ENCODE measurements at places on chromosomes 4 and X.

DNA sequence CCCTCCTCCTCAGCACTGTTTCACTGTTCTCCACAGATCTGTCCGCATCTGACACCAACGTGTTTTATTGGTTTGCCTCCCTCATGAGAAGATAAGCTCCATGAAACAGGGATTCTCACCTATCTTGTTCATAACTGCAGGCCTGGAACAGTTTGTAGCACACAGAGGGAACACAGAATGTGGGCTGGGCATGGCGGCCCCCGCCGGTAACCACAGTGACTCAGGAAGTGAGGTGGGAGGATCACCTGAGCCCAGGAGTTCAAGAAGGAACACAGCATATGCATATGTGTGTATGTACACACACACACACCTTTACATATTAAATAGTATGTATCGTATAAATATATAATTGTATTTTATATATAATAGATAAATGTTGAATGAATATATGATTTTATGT is 168.6 kb downstream of the AFAP1 start:
- DNase-seq: no peak

DNA sequence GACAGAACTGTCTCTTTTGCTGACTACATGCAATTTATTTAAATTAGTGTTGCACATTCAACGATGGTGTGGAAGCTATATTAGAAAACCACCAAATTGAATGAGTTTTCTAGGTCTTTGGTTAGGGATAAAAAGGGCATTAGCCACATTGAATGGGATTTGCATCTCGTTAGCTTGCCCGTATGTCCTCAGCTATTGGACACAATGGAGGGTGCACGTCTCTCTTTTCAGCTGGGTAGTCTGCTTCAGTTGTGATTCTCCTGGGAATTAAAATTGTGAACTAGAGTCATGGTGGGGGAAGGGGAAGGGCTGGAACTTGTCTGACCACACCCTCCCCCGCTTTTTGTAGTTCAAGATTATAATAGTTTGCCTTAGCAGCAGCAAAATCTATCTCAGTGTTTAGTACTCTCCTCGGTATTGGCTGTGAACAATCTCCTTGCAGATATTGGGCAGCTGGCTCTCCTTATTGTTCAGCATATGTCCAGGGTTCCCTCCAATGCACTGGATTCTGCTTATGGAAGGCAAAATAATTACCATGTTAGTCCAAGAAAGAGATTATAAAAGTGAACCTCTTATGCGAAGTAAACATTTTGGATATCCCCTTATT is 23.3 kb downstream of the TRIM2 start:
- no peak for DNase-seq

- no peak for DNase-seq
Observed at GRCh38 chr4:136725286-136726081, 806.8 kb downstream of the PCDH18 start.

- DNase-seq: no peak
Observed at GRCh38 chrX:106615041-106615440, 3.3 kb downstream of the RADX start.

DNA sequence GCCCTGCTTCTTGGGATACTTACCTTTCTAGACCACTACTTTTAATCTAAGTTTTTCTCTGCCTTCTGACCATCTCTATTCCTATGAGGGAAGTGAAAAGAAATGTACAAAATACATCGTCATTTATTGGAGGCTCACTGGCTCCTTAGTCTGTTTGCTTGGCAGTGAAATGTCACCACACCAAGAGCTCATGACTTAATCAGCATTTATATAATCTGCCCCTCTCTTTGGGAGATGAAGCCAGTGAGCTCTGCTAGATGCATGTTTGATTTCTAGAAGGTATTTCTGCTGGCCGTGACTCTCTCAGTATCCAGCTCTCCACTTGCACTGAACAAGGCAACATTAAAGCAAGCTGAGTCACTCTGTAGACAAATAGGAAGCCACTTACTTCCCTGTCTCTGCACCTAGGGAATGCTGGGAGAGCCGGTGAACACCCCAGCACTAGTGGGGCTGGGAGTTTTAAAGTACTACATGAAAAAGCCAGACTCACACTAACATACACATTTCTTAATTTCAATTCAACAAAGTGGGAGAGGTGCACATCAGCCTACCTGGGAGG is 79.1 kb downstream of the MID1IP1 start:
- no peak for DNase-seq

GRCh38 chr4:138775890-138776289 is 239.7 kb upstream of the NOCT start:
- no peak for DNase-seq

DNA sequence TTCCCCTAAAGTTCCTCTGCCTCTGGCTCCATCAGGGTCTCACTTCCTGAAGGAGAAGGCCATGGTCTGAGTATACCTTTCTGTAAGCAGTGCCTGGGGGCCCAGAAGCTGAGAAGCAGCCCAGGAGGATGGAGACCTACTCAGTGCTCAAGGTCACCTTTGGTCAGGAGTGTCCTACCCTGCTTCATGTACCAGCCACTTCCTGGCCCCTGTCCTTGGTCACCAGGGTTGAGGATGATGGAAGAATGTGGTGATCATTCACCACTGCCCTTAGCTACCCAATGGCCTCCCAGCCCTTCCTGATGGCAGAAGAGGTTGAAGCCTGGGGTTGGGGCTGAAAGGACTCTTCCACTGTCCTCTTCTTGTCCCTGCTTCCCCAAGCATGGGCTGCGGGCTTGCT is 9.0 kb upstream of the MFAP3L start:
- no peak for DNase-seq

DNA sequence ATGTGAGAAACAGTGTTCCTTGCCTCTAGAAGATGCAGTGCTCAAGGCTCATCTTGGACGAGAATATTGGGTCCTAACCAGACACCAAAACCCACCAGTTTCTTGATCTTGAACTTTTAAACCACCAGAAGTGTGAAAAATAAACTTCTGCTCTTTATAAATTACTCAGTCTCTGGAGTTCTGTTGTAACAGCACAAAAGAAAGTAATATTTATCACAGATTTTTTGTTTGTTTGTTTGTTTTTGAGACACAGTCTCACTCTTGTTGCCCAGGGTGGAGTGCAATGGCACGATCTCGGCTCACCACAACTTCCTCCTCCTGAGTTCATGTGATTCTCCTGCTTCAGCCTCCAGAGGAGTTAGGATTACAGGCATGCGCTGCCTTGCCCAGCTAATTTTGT is 371.1 kb upstream of the NDST4 start:
- DNase-seq: no peak

DNA sequence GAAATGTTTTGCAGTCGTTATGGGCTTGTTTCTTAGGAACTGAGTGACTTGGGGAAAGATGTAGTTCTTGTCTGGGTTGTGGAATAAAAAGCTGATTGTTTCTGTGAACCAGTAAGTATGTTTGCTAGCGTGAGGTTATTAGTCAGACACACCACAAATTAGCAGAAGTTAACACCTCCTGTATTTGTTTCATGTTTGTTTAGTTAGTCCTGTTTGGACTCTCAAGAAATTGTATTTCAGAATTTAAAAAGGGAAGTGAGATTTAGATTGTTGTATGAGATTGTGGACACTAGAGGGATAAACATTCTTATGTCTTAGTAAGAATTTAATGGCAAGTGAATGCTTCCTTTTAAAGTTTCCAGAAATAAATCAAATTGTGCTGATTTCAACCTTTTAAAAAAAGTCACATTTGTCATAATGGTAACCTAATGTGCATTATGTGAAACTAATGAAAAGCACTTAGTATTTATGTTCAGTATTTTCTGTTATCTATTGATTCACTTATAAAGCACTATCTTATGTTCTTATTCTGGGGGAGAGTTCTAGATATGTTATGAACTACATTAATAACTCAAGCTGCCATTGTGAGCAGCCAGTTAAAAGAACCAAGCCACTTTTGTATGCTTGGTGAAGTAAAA is 25.6 kb downstream of the ATP10D start:
- DNase-seq: no peak

DNA sequence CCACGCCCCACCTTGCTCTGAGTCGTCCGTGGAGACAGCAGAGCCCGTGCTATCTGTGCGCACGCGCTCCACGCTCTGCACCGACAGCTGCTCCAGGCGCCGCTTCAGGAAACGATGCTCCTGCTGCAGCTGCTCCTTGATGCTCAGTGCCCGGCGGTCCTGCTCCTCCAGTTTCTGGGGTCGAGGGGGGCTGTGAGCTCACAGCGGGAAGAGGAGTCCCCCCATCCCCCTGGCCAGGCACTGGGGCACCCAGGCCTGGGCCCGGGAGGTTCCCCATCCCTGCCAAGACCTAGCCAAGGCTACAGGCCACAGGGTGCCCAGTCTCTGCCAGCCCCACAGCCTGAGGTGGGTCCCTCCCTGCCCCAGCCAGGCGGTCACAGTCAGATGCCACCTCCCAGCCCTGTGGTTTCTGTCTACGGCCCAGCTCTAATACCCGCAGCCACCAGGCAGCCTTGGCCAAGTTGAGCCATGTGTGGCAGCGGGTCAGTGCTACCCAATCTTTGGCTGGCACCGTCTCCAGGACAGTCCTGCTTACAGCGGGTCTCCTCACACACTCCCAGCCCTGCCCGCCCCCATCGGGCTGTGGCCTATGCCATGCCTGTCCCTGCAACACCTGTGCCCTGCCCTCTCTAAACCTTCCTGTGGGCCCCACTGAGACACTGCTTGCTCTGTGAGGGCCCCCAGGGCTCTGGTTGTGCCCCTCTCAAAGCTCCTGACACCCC is 9.3 kb upstream of the HAUS3 start:
- no peak for DNase-seq

DNA sequence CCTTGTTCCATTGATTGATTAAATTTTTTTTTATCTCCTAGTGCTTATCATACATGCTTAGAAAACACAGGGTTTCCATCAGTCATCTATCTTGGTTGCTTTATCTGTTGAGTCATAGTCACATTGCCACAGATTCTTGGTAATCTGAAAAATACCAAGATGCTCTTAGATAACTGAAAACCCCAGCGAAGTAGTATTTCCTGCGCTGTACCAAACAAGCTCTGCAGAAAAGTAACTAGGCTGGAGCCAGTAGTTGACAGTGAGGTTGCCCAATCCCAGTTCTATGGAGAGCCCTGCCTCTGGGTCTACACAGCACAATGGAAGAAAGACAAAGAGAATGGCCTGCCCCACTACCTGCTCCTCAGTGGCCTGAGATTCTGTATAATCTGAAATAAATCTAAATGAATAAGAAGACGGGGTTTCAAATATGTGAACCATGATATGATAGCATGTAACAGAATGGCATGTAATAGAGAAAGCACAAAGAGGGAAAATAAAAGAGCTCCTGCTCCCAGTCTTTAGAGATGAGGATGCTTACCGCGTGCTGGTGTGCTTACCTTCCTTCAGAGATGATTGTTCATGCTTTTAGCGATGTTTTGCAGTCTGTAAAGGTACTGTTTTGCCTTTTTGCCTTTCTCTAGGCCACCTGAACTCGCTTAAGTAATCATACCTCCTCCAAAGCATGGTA is 55.3 kb upstream of the RAPGEF2 start:
- DNase-seq: no peak

- DNase-seq: no peak
Observed at GRCh38 chrX:150942942-150943594, 40.1 kb upstream of the HMGB3 start.

DNA sequence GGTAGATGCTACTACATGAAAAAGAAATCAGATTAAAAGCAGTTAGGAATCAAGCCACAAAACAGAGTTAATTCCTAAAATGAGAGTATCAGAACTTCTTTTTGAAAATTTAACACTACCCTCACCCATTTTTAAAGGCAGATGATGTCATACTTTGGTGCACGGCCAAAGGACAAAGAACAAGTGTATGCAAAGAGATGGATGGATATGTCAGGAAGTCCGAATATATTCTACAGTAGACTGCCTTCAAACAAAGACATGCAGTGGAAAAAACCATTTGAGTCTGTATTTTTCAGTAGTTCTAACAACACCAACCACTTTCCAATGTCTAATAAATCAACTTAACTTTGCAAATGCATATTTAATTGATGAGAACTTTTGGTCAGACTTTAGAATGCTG is 2.2 kb downstream of the AIFM1 start:
- DNase-seq: no peak

DNA sequence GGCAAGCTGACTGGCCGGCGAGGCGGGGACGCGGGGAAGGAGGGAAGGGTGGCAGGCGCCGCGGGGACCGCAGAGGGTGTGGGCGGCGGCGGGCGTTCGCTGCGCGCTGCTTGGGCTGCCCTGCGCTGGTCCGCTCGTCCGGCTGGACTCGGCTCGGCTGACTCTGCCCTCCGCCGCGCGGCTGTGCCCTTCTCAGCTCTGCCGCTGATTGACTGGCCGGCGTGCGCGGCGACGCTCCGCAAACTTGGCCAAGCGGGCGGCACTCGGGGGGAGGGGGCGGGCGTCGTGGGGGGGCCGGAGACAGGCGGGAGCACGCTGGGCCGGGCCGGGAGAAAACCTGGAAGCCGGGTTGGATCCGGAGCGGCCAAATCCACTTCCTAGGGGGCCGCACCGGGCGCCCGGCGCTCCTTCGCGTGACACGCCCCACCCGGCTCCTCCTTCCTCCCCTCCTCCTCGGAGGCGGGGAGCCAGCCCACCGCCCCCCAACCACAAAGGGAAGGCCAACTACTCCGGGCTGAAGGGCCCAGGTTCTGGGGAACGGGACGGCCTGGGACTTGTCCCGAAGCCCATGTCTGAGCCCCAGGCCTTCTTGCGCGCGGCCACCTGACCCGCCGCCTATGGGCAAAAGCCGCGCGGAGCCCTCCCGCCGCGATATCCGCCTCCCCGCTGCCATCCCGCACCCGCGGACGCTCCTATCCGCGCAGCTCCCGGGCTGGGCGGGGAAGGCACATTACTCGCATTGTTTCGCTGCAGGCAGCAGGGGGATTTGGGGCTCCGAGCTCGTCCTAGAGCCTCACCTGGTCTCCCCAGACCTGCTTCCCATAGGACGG is at the start of gene GPC4:
GPC4 (minus strand) TSS at position 214 of the 830 bp plus-strand sequence. CDS start 524 bp downstream, outside the sequence.
- no peak for DNase-seq

GRCh38 chrX:97039363-97040029 is 155.8 kb downstream of the RPA4 start:
- DNase-seq: no peak

GRCh38 chrX:50000937-50001542 is 78.6 kb downstream of the CLCN5 start:
- DNase-seq: no peak

DNA sequence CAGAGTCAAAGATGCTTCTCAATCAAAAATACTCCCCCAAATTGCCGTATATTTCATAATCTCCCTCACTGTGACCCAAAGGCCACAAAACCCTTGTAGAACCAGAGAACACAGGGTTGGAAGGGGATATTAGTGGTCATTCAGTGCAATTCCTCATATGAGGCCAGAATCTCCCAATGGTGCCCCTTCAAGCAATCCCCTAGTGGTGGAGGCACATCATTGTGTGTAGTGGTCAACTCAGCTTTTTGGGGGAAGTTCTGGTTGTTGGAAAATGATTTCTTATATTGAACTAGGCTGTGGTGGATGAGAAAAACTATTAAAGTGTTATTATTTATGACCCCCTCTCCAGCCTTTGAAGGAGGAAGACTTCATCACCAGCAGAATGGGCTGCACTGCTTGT is 17.6 kb upstream of the BOD1L1 start:
- DNase-seq: no peak

Measured in stimulated activated CD4-positive, alpha-beta T cell treated with anti-CD3 and anti-CD28 coated beads, TNF-alpha, amount 100 ng/mL, for 48 hours (primary cell).